ENCODE measurements at places on chromosomes 4 and X.

GRCh38 chrX:57643698-57644097, 36.4 kb downstream of the NLRP2B start:
- no peak for DNase-seq

GRCh38 chr4:37439809-37440474, 195.4 kb downstream of the NWD2 start:
- no peak for DNase-seq

DNA sequence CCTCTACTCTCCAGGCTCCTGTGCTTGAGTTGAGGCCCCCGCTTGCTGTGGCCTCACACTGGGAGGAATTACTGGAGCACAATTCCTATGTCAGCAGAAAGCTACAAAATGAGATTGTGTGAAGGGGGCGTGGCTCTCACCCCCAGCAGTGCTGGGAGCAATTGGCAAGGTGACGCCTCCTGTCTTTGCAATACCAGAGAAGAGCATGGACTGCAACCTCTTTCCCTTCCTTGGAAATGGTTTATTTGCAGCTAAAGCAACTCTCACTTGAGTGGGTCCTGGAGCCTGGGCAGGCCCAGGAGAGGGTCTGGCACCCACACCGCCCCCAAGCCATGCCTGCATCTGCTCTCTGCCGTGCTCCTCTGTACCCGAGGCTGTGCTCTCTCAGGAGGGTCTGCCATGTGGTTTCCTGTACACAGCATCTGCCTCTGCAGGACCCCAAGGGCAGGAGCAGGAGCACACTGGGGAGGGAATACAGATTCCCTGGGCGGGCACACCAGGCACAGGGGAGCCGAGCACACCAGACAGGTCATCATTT, 32.9 kb upstream of the HGFAC start:
- no peak for DNase-seq

- no peak for DNase-seq
Measured at GRCh38 chr4:48133669-48134068, 381 bp downstream of the TXK start.

GRCh38 chr4:87523307-87523706, 5.9 kb downstream of the SPARCL1 start:
- no peak for DNase-seq

DNA sequence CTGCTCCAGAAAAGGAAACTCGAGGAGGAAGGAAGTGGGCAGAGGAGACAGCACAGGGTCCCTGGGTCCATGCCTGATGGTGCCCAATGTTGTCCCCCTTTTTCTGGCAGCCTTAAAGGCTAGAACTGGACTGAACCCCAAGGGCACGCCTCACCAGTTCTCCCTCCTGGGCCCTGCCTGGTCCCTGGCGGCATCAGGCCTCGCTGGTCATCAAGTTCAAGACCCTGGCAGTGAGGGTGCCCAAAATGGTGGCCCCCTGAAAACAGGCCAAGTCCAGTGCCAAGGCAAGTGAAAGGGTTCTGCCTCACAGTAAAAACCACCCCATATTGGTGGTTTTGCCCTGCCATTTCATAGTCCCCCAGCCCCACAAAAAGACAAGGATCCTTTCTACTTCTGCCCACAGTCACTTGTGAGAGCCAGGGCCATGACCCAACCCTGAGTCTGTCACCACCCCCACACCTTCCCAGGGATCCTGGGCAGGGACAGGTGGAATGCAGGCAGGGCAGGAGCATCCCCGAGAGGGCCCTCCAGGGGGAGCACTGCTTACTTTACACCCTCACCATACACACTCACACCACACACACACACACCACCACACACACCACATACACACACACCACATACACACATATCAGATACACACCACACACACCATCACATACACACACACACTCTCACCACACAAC, 107.6 kb downstream of the DCTD start:
- DNase-seq, result peak; percentile 30

DNA sequence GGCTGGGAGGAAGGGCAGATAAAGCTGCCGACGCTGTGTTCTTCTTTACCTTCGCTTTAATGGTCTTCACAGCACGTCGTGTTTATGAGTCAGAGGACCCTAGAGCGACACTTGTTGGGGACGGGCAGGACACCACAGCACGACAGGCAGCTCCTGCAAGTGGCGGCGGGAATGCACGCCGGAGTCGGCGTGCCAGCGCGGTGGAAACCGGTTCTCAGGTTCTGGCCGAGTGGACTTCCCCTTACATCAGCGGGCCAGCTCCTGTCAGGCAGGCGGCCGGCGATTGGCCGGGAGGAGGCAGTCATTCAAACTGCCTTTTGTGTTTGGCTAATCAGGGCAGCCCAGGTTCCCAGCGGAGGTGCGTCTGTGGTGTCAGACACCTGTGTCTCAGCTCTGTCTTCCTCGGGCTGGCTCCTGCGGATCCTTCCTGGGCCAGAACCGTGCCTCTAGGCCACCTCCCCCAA, 150.9 kb downstream of the SHROOM3 start:
- DNase-seq, result peak; percentile 35

DNA sequence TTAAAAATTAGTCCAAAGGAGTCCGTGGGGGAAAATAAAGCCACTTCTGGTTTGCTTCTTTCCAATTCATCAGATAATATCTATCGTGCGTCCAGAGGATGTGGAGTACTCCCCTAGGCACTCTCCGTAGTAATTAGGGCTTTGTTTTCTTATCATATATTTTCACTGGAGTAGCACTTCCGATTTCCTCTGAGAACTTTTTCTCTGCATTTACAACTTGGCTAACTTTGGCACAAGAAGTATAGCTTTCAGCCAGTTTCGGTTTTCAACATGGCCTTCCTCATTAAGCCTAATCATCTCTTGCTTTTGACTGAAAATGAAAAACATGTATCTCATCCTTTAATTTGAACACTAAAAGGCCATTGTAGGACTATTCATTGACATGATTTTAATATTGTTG, 80.5 kb downstream of the CASP3 start:
- DNase-seq, result peak; percentile 15

DNA sequence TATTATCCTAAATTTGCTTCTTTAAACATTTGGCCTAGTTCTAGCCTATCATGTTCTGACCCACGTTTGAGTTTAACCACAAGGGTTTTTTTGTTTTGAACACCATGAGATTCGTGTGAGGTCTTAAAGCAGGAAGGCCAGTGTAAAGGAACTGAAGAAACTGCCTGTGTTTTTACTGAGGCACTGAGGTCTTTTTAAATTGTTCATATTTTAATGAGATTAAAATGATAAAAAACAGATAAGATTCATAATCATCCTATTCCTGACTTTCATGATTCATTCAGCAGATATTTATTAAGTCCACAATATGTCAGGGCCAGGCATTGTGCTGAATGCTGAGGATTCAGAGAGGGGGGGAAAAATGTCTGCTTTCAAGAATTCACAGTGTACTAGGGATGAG, 3.2 kb downstream of the RPS6KA3 start:
- DNase-seq, result peak; percentile 68

DNA sequence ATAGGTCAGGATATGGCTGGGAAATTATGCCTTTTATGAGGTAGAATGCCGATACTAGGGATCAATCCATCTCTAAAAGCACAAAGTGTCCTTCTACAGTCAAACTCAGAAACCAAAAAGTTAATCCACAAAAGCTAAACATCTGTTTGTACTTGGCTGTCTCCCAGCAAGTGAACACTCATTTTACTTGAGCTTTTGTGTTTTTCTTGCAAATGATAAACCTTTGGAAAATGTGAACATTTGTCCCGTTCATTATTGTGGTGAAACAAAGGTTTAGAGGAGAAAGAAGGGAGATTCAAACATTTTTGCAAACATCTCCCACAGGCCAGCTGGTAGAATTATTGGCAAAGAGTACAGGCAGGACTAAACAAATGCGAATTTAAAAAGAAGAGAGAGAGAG, 300.6 kb upstream of the SPANXN1 start:
- DNase-seq, result no peak

DNA sequence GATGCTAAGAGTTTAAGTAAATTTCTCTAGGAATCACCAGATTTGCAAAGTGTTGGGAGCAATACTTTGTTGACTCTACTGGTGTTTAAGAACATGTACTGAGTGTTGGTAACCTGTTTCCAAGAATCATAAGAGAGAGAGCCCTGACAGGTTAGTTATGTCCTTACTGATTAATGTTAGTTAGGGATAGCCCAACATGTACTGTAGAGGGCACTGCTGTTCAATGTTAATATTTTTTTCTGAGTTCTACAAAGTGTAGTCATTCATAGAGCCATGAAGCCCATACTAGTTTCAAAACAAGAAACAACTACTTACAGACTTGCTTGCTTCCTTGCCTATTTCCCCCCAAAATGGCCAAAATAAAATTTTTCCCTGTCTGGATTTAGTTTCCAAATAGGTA, 11.9 kb downstream of the TMPRSS11D start:
- peak; percentile 73 for DNase-seq

GRCh38 chr4:123017636-123018395, 95.4 kb upstream of the NUDT6 start:
- no peak for DNase-seq

GRCh38 chrX:108464604-108465003, 25.0 kb downstream of the COL4A5 start:
- DNase-seq, result no peak

GRCh38 chr4:148449921-148450320, 7.7 kb upstream of the NR3C2 start:
- DNase-seq, result no peak

DNA sequence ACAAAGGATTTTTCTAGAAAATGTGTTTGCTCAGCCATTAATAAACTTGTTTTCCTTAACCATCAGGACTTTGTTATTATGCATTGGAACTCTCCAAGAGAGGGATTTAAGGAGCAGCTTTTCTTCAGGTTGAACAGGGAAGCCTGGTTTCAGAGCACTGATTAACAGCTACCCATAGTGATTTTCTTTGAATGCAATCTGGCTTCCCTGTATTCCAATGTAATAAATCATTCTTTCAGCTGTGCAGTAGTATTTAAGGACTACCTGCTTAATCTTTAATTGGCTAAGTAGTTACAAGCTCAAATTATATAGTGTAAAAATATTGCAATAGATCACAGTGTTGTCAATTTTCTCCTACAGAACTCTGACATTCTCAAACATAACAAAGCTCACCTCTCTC, 77.5 kb downstream of the TMEM156 start:
- DNase-seq, result no peak

- peak; percentile 54 for DNase-seq
Measured at GRCh38 chrX:18146954-18147353, 73.7 kb downstream of the BEND2 start.

GRCh38 chr4:108043526-108043925, 53.8 kb downstream of the HADH start:
- DNase-seq, result no peak

GRCh38 chrX:14243823-14244222, 214.1 kb upstream of the GEMIN8 start:
- DNase-seq, result no peak

DNA sequence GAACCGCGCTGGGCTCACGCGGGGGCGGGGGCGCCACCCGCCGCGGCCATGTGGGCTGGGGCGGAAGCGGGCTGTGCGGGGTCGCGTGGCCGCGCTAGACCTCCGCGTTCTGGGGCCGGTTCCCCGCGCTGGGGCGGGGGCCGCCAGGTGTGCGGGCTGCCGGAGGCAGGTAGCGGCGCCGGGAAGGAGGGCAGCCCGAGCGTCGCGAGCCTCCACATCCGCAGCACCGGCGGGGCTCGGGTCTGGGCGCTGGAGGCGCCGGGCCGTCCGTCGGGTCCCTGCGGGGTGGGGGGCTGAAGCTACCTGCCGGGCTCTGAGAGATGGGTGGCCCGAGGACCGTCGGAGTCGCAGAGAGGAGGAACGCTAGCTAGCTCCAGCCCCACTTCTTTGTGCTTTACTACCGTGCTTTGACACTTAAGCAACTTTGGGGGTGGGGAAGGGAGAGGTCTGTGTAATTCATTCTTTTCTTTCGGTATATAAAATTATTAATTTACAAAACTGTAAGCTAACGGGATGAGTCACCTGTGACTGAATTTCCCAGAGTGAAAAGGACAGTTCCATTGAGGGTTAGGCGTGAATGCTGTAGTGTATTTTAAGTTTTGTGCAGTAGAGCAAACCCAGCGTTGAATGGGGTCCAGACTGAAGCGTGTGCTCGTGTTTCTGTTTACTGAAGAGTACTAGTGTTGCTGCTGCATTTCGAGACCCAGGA, 689 bp downstream of the METAP1 start:
- peak; percentile 59 for DNase-seq

DNA sequence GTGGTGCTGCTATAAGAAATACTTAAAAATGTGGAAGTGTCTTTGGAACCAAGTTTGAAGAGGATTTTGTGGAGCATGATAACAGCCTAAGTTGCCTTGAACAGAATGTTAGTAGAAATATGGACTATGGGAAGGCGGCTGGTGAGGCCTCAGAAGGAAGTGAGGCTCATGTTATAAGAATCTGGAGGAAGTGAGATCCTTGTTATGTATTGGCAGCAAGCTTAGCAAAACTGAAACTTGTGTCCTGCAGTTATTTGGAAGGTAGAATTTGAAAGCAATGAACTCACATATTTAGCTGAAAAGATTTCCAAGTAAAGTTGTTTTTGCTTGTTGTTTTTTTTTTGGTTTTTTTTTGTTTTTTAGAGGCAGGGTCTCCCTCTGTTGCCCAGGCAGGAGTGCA, 13.6 kb upstream of the MED14 start:
- no peak for DNase-seq

GRCh38 chrX:69523314-69523713, 19.2 kb downstream of the NALF2 start:
- no peak for DNase-seq

- no peak for DNase-seq
Measured at GRCh38 chr4:14289708-14290107, 662.2 kb upstream of the BOD1L1 start.

- DNase-seq, result no peak
Measured at GRCh38 chr4:134533068-134533467, 331.5 kb upstream of the PABPC4L start.

- peak; percentile 89 for DNase-seq
Measured at GRCh38 chr4:86895692-86896488, 3.7 kb upstream of the C4orf36 start.

DNA sequence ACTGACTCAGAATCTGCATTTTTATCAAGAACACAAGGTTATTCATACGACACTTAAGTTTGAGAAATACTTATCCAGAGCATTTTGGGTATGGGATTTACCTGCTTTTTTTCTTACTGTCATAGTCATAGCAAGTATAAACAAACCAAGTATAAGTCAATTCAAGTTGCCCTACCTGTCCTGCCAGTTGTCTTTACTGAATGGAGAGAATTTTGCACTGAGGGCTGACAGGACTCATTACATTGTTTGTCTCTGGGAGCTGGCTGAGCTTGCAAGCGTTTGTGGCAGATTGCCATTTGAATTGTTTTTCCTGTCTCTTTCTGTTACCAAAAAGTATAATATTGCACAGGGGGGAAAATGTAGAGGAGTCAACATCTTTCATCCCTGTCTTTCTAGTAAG, 278.9 kb upstream of the MAGEC2 start:
- DNase-seq, result no peak

- no peak for DNase-seq
Measured at GRCh38 chr4:100117750-100118149, 72.5 kb downstream of the DDIT4L start.
